ENCODE measurements at places on chromosomes 7 and 10. TPM values are rescaled to one million over a fixed set of nuclear protein-coding genes. Genes with fewer than 3 reads are reported as not detected.

The PAX4 gene
- total RNA-seq, result not detected

The ATOH7 gene
- not detected for total RNA-seq

The ZNF117 gene
- total RNA-seq, result 4.3 TPM

DNA sequence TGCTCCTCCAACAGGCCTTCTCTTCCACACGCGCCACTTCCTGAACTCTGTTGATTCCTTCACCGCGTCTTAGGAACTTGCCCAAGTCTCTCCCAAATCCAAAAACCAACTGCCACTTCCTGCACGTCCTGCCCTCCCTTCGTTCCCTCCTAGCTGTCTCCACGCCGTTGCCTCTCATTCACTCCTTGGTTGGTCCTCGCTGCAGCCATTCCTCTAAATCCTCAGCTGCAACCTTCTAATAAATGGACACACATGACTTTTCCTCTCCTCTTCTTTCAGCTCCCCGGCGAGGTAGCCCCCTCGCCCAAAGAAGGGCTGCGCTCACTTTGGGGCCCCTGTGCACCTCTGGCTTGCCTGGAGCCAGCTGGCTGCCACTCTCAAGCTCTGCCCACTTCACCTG is 110.2 kb downstream of the XRCC2 start:
- DNase-seq, result no peak
- H3K27me3 ChIP-seq, result peaks cover 19% of the 10 kb centered on the region
- H3K36me3 ChIP-seq, result no peaks in the 10 kb centered on the region
- no peak overlapping the region for H3K4me3 ChIP-seq

GRCh38 chr7:47982610-47983009 is 3.2 kb upstream of the HUS1 start:
- peaks cover 12% of the 10 kb centered on the region for H3K36me3 ChIP-seq
- H3K4me3 ChIP-seq, result no peak overlapping the region
- DNase-seq, result no peak
- H3K27ac ChIP-seq, result no peak overlapping the region
- peaks cover 1% of the 10 kb centered on the region for H3K27me3 ChIP-seq

- H3K27ac ChIP-seq, result no peak overlapping the region
- no peak overlapping the region for H3K4me3 ChIP-seq
- peaks cover 24% of the 10 kb centered on the region for H3K27me3 ChIP-seq
Observed at GRCh38 chr7:121876656-121877500, 3.9 kb downstream of the PTPRZ1 start.

- H3K27ac ChIP-seq, result no peak overlapping the region
- no peak for DNase-seq
- H3K4me3 ChIP-seq, result no peak overlapping the region
- peaks cover 7% of the 10 kb centered on the region for H3K4me1 ChIP-seq
Observed at GRCh38 chr7:156764016-156764669, 123.6 kb downstream of the RNF32 start.

DNA sequence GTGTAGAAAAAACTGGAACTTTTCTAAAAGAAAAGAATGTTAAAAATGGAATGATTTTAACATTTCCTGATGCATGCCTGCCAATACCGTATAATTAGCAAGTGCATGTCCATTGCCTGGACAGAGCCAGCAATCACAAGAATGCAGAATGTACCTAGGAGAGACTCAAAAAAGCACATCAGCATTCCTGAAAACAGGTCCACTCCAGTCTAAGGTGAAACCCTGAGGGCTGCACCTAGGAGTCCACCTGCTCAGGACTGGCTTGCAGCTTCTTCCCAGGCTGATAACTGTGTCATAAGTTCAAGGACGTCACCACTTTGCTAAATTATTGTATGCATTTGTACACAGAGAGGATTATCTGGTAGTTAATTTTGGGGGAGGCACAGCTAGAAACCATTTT is 5.4 kb downstream of the CCDC201 start:
- no peak for DNase-seq
- H3K4me1 ChIP-seq, result no peaks in the 10 kb centered on the region
- H3K4me3 ChIP-seq, result no peak overlapping the region
- peaks cover 10% of the 10 kb centered on the region for H3K27me3 ChIP-seq
- H3K36me3 ChIP-seq, result no peaks in the 10 kb centered on the region

- peak; percentile 65 for DNase-seq
- H3K4me1 ChIP-seq, result peaks cover 25% of the 10 kb centered on the region
- peak overlapping the region; percentile 69 for H3K27ac ChIP-seq
Observed at GRCh38 chr10:97319671-97320479, 804 bp downstream of the FRAT1 start.
